ENCODE measurements at places on chromosomes 5 and 9.

- DNase-seq: peak; percentile 96
Observed at GRCh38 chr9:120366644-120367019, 213.3 kb downstream of the CDK5RAP2 start.

DNA sequence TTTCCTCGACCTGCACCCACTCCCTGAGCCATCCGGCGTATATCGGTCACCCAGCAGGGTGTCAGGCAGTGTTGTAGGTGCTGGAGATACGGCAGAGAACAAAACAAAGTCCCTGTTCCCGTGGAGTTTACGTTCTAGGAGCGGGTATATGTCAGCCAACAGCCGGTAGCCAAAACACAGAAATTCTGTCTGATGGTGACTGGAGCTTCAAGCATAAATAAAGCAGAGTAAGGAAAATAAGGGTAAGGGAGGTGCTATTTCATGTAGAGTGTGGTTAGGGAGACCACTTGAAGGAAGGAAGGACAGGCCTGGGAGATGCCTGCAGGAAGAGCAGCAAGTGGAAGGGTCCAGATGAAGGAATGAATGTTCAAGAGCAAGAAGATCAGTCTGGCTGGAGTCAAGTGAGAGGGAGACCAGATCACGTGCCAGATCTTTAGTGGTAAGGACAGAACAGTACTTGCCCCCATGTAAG, 783 bp upstream of the ZFR start:
- no peak for DNase-seq

- peak; percentile 75 for DNase-seq
Observed at GRCh38 chr5:124330595-124331220, 415.7 kb downstream of the ZNF608 start.

DNA sequence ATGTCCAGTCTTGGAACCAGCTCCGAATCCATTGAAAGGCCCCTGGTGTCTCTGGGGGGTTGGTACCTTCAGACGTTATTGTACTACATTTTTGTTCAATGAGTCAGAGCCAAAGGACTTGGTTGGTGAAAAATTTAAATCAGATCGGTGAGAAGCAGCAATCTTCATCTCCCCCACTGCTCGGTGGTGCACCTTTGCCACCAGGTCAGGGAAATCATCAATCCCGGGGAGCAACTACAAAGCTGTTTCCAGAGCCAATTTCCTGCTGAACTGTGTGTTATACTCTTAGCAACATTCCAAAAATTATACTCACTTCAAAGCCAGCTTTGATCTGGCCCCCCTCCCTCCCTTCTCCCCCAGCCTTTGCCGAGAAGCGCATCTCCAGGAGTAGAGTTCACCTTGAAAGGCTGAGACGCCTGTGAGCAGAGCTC, 375.2 kb upstream of the WWC1 start:
- peak; percentile 92 for DNase-seq

- DNase-seq: peak; percentile 84
Observed at GRCh38 chr5:96080557-96080956, 118.9 kb upstream of the ELL2 start.

DNA sequence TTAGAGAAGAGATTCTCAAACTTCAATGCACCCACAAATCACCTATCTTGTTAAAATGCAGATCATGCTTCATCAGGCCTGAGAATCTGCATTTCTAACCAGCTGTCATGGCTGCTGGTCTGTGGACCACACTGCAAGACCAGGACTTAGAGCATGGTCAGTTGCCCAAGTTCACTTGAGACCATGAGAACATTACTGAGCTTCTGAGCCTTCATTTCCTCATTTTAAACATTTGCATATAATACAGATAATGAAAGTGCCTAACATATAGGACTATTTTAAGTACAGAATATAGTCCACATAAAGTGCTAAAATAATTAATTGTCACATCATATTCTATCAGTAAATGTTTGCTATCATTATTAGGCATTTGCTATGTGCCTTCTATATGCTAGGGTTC, 260.8 kb upstream of the TNC start:
- DNase-seq: no peak

GRCh38 chr5:1543398-1544293, 19.9 kb upstream of the LPCAT1 start:
- no peak for DNase-seq

DNA sequence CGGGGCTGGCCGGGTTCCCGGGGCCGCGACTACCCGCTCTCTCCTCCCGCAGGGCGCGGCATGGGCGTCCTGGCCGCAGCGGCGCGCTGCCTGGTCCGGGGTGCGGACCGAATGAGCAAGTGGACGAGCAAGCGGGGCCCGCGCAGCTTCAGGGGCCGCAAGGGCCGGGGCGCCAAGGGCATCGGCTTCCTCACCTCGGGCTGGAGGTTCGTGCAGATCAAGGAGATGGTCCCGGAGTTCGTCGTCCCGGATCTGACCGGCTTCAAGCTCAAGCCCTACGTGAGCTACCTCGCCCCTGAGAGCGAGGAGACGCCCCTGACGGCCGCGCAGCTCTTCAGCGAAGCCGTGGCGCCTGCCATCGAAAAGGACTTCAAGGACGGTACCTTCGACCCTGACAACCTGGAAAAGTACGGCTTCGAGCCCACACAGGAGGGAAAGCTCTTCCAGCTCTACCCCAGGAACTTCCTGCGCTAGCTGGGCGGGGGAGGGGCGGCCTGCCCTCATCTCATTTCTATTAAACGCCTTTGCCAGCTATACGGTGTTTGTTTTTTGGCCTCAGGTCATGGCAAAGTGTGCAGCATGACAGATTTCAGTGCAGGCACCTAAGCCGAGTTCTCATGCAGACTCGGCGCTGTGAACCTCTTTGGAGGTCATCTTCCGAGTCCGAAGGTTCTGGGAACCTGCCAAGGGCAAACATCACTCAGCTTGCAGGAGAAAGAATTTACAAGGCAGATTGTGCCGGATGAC, 516 bp downstream of the MRPL41 start:
- peak; percentile 3 for DNase-seq

DNA sequence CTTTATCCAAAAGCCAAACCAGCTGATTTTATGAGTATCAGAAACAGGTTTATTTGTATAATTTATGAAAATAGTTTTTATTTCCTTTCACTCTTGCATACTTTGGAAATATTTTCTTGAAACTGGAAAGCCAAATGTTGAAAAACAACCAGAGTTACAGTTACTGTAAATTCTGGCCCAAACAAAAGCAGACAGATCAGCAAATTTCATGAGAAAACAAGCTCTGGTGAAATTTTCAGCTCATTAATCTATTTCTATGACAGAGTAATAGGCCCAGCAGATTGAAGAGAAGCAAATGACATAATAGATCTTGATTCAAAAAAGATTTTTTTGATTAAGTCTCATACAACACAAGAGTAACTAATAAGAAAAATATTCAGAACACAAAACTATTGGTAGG, 182.7 kb downstream of the ENC1 start:
- no peak for DNase-seq

GRCh38 chr5:17315710-17316221, 98.3 kb downstream of the BASP1 start:
- DNase-seq: peak; percentile 91

DNA sequence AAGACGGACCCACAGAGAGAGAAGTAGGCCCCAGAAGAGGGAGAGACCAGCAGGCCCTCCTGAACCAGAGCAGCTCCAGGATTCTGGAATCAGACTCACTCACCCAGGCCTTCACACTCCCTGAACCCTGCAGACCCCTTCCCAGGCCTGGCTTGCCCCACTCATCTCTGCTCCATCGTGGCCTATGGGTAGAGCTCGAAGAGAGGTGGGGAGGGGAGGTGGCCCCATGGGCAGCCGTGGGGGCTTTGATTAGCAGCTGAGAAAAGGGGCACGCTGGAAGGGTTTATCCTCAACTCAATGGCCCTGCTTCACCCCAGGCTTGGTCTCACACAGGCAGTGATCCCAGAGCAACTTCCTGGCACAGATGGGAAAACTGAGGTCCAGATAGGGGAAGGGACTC, 613 bp downstream of the MYMK start:
- DNase-seq: no peak

DNA sequence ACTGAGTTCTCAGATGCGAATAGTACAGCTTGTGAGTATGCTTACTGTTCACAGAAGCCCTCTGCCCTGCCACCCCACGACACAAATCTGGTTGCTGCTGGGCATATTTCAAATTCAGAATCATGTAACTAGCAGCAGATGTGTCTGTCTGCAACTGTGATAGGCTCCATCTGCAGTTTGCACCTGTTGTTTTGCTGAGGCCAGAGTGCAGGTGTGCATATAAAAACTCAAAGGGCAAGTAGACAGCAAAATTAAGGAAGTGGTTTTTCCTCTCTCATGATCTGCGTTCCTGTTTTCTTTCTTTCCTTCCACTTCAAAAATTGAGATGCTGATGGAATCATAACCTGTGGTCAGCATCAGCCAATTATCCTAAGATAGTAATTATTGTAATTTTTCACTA, 1000.5 kb downstream of the PTPRD start:
- no peak for DNase-seq

DNA sequence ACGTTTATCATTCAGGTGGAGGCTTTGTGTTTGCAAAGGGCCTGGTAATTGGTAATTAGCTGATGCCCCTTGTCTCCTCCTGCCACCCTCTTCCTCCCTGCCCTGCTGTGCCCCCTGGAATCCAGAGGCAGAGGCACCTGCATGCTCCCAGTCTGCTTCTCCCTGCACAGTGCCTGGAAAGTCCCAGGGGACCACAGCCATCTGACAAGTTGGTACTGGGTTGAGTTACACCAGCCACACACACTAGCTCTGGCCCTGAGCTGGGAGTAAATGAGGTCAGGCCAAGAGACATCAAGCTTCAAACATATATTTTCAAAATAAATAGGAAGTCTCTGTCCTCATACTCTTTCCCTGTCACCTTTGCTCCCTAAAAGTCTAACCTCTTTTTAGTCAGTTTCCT, 56.3 kb downstream of the INSYN2B start:
- DNase-seq: no peak

DNA sequence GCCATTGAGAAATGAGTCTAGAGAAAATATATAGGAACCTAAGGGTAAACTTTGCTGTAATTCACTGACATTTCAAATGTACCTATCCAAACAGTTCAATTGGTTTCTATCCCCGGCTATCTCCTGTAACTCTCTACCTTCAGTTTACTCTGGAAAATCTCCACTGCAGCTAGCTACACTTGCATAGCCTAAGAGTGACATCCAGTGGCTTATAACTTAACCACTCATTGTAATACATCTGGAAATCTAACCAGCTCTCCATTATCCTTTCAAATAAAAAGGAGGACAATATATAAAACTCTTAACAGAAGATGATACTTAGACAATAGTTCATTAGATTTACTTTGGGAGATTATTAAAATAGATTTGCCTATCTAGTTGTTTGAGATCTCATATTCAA, 35.3 kb upstream of the SPDL1 start:
- peak; percentile 62 for DNase-seq

GRCh38 chr9:122307925-122308324, 43.2 kb downstream of the MRRF start:
- DNase-seq: peak; percentile 3

GRCh38 chr5:17075236-17075635, 139.1 kb upstream of the MYO10 start:
- no peak for DNase-seq

DNA sequence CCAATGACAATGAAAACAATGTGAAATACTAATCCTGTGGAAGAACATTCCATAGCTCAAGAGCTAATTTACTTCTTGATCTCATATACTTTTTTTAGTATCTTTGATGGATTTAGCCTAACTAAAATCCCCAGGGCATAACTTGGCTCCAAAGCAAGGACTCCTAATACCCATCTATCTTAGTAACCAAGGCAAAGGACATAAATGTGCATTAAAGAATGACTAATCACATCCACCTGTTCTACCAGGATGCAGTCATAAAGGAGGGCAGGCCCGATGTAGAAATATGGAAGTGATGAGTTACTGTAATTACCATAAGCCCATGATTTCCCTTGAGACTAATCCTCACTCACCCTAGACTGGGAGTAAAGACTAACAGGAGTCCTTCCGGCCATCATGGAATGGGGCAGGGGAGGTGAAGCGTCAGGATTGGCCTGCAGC, 56.9 kb downstream of the KIF24 start:
- DNase-seq: peak; percentile 17

DNA sequence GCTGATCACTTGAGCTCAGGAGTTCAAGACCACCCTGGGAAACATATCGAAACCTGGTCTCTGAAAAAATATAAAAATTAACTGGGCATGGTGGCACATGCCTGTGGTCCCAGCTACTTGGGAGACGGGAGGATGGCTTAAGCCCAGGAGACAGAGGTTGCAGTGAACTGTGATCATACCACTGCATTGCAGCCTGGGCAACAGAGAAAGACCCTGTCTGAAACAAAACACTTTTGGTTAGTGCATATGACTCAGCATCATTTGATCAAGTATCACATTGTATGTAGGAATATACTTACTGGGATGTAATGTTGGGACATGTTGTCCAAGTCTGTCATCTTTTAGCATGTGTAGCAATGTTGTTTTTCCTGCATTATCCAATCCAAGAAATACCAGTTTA, 12.0 kb downstream of the SAR1B start:
- DNase-seq: no peak

GRCh38 chr5:39381376-39381775, 17.1 kb upstream of the C9 start:
- DNase-seq: no peak

- DNase-seq: no peak
Observed at GRCh38 chr5:67623078-67623477, 426.5 kb upstream of the CD180 start.

DNA sequence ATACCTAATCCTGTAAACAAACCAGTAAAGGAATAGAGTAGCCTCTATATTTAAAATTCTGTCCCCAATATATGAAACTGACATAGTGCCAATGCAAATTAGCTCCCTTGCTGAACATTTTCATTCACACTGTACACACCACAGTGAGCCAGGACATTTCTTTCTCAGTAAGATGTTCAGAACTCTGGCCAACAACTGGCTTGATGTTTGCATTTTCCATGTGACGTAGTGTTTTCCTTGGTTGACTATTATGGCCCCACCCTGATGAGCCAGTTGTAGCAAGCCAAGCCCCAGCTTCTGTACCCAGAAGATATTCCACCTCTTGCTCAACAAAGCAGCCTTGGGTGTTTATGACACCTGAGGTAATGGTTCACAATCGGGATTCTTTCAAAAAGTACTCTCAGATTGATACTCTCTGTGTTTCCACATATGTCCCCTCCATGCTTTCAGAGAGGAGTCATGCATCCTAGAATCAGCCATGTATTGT, 17.7 kb upstream of the ANXA1 start:
- no peak for DNase-seq

DNA sequence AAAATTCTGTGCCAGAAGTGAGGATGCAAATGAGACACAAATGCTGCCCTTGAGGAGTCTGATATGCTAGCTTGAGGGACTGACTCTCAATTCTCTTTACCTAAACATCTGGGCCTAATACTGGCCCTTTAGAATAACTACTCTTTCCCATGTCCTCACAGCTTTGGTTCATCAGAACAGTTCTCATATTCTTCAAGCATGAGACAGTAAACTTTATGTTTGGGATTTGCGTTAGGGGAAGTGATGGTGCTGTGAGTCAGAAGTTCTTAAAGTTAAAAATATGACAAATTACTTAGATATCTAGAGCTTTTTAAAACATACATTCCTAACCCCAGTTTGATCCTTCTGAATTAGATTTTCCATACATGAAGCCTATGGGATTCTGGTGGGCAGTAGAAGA, 665.0 kb upstream of the RGMB start:
- DNase-seq: peak; percentile 94

GRCh38 chr5:81842795-81843398, 92.0 kb upstream of the SSBP2 start:
- DNase-seq: no peak

All from fibroblast of lung (primary cell).